ENCODE measurements at places on chromosomes 11 and 22.

- DNase-seq, result no peak
Observed at GRCh38 chr11:1573077-1573902, 1.2 kb upstream of the DUSP8 start.

DNA sequence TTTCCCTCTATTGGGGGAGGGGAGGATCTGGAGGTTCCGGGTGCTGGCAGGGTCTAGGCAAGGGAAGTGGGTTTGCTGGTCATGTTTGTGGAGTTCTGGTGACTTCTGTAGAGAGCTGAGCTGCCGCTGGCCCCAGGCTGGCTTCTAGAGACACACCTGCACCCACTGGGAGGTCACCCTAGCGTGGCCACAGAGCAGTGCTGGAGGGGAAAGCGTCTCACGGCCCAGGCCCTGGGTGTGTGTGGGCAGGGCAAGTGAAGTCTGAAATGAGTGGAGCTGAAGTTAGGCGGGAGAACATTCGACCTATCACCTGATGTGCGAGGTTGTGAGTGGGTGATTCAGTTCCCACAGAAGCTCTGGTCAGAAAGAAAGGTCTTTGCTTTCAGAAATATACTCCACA, 27.9 kb downstream of the SMIM38 start:
- no peak for DNase-seq

DNA sequence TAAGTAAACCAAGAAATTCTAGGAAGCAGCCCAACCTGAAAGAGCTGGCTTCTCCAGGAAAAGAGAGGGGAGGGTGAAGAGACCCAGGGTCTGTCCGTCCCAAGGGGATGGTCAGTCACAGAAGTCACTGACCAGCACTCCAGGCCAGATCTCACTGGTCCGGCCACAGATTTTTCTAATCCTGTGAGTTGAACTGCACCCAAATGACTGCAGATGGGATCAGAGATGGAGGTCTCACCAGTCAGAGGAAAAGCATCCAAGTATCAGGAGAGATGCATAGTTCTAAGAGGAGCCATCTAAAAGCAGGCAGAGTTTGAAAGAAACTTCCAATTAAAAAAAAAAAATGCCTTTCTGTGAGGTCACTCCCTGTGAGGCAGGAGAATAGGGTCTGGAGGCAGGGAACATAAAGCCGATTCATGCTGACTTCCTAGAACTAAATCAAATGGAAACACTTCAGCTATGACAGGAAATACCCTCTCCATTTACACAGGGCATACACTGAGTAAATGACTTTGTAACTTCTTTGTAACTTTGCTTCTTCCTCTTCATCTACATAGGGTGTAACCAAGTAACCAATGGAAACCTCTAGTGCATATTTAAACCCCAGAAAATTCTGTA, 144.5 kb downstream of the CCDC34 start:
- no peak for DNase-seq

DNA sequence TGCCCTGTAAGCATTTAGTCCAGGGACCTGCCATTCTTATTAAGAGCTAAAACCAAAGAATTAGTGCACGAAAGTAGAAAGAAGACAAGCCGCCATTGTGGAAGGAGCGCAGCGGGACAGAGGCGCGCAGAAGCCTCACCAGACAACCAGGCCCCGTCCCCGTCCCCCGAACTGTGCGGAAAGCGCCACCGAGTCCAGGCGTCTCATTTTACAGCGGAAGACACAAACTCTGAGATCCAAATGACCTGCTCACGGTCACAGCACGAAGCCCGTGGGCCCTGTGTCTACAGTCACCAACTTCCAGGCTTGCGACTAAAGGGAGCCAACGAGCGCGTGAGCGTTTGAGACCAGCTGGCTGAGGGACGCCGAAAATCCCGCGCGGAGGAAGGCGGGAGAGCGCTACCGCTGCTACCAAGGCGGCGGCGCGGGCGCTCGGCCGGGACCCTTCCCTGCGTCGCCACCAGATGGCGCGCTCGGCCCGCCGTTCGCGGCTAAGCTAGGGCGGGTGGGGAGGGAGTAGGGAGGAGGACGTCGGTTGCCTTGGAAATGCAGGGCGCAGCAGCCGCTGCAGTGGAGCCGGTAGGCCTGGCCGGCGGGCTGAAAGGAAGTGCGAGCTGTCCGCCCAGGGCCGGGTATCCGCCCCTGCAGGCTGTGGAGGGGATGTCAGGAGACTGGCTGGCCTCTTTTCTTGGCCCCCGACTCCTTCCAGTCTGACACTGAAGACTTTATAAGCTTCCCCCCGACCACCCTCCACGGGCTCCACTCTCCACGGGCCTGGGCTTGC, 434 bp upstream of the CCDC83 start:
- DNase-seq, result peak; percentile 98

DNA sequence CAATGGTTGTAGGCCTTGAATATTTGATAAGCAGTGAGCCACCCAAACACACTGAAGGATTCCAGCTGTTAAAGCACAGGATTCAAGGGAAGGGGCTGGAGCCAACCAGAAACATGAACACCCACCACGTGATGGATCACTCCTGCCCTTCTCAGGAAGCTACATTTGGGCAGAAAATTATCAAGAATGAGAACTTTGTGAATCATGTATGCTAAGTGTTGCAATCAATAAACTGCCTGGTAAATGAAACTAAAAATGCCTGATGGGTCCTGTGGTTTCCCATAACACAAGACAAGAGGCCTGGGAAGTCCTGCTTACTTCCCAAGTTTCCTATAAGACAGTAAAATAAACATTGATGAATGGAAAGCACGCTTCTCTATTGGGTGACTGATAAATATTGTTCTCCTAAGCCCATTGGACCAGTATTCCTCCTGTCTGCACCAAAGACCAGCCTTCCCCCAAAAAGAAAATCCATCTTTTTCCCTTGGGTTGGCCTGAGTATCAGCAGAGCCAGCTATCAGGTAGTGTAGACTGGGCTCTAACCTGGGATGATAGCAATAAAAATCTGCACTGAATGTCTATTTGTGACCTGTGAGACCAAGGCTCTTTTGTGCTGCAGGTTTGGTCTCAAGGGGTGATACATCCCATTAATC, 98.4 kb downstream of the CCDC83 start:
- DNase-seq, result no peak
